Esophagus muscularis mucosa (tissue), 4 donors: ENCODE measurements at places on chromosomes 13 and 19. TPM values are rescaled to one million over a fixed set of nuclear protein-coding genes. Genes with fewer than 3 reads are reported as not detected.

GRCh38 chr13:94342436-94343242, 136.8 kb downstream of the DCT start:
- DNase-seq, result peak; percentile 74

- no peak for DNase-seq
Measured at GRCh38 chr13:67769063-67769986, 539.2 kb upstream of the PCDH9 start.

- DNase-seq, result no peak
Measured at GRCh38 chr19:14746886-14747285, 31.5 kb downstream of the ADGRE2 start.

GRCh38 chr13:60242043-60242595, 78.4 kb upstream of the DIAPH3 start:
- DNase-seq, result no peak

GRCh38 chr19:30670562-30671366, 298.6 kb downstream of the ZNF536 start:
- DNase-seq, result no peak

DNA sequence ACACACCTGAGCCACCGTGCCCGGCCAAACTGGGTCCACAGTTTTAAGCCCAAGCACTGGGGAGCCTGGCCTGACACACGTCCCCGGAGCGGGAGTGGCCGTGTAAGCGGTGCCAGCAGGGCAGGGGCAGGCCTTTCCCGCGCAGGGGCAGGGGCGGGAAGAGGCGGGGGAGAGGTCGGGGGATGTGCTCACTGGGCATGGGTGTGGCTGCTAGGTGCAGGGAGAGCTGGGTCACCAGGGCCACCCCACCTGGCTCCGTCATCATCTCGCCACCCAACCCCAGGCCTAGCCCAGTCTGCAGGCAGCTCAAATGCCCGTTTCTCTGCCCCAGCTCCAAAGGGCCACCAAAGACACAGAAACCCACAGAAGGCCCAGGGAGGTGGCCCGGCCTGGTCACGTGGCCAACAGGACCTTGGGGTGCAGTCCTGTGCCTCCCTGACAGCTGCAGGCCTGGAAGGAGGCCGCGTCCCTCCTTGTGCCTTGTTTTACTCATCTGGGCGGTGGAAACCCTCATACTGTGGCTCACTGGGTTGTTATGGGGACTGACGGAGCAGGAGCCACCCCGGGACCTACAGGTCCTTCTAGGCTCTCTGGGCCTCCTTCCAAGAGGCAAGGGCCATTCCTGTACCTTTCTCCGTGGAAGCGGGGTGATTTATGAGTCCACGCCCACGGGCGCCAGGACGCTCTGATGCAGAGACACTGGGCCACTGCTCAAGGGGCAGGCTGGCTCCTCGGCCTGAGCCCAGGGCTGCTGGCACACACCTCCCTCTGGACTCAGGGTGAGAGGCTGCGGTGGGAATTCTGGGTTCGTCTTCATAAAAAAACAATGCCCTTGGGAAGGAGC, 27.7 kb downstream of the MAP2K2 start:
- no peak for DNase-seq

The CGB8 gene
- not detected for total RNA-seq

The RETN gene
- not detected for total RNA-seq
